ENCODE measurements at places on chromosomes 6 and 20.

- peak; percentile 34 for DNase-seq
These were observed 95.1 kb upstream of the OLIG3 start for GRCh38 chr6:137589067-137589848.

- no peak for DNase-seq
These were observed 35.6 kb downstream of the SLC52A3 start for GRCh38 chr20:732727-733126.

DNA sequence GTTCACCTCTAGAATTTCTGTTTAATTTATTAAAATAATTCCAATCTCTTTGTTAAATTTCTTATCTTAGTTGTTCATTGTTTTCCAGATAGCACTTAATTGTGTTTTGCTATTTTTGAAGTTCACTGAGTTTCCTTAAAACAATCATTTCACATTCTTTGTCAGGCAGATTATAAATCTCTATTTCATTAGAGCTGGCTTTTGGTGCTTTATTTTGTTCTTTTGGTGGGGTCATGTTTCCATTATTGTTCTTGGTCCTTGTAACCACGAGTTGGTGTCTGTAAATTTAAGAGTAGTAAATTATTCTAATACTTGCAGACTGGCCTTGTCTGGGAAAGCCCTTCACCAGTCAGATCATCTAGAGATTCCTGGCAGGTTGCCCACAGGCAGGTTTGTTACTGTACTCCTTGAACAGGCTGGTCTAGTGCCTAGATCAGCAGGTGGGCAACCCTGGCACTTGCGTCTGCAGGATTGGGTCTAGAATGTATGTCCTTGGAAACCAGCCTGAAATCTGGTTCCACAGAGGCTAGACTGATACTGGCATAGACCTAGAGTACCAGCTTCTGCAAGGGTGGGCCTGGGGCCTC, 110.4 kb downstream of the ADGB start:
- no peak for DNase-seq

- no peak for DNase-seq
These were observed 212.4 kb upstream of the NT5E start for GRCh38 chr6:85237478-85237877.

DNA sequence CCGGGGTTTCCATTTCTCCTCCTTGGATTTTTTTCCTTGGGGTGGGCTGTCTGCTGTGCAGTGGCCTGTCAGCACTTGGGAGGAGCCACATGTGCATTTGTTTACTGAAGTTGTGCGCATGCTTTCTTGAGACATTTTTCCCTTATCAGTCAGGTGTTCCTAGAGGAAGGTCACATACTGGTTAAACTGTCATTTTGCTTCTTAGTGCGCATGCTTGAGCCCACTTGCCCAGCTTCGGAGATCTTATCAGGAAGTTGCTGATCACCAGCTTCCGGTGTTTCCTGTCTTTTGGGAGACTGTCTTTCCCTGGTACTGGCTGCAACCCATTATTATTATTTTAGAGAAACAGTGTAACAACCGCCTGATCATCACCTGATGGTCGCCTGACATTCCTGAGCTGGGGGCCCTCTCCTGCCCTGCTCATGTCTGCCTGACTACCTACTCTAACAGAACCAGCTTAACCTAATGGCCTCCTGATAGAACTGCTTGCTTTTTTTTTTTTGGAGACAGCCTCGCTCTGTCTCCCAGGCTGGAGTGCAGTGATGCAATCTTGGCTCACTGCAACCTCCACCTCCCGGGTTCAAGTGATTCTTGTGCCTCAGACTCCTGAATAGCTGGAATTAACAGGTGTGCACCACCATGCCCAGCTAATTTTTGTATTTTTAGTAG, 378 bp upstream of the ERVFRD-1 start:
- no peak for DNase-seq

DNA sequence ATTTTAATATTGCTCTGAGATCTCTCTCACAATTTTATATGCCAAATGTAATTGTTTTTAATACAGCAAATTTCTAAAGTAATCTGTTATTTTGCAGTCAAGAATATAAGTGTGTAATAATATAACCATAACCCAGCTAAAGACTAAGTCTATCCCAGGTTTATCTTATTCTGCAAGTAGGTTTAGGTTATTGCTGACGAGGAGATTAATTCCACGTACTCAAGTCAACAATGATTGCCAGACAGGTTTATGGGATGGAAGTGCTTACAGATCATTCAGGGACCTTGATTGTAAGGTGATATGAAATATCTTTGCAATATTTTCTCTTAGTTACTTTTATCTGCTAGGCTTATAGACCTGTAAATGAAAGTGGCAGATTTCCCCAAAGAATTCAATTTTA, 698.3 kb downstream of the HDGFL1 start:
- DNase-seq, result no peak

DNA sequence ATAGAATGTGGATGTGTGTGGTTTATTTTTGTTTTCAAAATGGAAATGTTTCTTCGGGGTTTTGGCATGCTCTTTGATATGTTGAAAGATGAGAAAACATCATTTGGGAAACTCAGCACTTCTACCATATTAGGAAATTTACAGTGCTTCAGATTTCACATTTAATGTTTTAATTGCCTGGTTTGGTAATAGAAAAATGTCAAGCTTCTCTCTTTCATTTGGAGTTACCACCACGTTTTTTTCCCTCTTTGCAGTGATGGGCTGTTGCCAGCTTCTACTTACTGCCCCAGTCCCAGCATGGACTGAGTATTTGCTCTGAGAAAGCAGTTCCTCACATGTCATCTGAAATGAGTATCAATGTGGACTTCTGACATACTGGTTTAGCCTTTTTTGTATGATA, 267.7 kb downstream of the PRL start:
- no peak for DNase-seq

DNA sequence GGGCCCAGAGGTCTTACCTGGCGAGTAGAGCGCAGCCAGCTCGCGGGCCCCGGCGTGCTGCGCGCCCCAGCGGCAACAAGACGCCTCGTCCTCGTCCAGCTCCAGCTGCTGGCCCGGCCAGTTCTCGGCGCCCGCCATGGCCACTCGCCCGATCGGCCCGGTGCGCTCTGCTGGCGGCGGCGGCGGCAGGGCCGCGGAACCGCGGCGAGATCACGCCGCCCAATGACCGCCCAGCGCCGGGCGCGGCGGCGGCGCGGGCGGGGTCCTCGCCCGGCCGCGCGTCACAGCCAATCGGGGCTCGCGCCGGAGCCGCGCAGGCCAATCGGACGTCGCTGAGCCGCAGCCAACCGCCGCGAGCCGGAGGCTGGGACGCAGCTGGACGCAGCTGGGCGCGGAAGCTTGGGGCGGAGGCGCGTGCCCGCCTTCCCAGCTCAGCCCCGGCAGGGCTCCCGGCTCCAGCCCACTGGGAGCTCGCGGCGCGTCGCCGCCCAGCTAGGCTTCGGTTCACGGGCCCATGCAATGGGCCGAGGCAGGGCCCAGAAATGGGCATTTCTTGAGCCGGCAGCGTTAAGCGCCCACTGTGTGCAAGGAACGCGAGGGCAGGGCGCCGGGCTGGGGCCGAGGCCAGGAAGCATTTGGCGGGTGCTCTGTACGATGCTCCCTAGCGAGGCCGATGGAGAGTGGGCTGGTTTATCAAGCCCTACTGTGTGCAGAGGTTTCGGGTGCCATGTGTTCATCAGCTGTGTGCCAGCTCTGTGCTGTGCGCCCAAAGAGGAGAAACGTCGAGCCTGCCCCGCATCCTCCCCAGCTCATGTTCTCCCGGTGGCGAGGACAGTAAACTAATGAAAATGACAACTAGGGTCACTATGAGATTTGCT, at the start of gene PEDS1:
PEDS1 (minus strand) TSS at position 224 of the 878 bp plus-strand sequence; CDS start at position 138, 86 bp downstream.
- peak; percentile 84 for DNase-seq

- DNase-seq, result no peak
These were observed 101.3 kb upstream of the MLN start for GRCh38 chr6:33905071-33905609.

- DNase-seq, result no peak
These were observed 68.7 kb downstream of the SNX9 start for GRCh38 chr6:157891544-157892362.

DNA sequence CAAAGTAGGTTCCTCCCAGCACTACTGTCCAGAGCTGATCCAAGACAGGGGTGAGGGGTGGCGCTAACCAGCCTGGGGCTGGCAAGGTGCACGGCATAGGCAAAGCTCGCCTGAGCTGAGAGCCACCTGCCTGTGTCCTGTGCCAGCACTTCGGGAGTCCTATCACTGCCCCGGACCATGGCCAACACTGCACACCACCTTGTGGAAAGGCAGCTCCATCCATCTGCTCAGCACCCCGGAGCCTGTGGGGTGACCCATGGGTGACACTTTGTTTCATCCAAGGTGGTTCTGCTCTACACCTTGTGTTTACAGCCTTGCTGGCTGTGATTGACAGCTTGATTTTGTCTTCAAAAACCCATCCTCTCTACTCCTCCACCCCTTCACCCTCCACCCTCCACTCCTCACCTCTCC, 32.9 kb upstream of the GATA5 start:
- DNase-seq, result no peak

DNA sequence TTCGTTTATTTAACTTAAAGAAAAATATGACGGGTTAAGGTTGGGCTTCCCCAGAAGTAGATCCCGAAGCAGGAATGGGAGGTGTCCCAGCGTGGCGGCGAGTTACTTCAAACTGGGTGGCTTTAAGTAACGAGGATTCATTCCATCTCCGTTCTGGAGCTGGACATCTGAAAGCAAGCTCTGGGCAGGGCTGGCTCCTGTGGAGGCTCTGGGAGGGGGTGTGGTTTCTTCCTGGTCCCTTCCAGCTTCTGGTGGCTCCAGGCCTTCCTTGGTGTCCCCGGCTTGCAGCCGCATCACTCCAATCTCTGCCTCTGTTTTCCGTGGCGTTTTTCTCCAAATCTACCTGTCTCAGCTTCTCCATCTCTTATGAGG, 47.3 kb upstream of the BHLHE23 start:
- DNase-seq, result no peak

DNA sequence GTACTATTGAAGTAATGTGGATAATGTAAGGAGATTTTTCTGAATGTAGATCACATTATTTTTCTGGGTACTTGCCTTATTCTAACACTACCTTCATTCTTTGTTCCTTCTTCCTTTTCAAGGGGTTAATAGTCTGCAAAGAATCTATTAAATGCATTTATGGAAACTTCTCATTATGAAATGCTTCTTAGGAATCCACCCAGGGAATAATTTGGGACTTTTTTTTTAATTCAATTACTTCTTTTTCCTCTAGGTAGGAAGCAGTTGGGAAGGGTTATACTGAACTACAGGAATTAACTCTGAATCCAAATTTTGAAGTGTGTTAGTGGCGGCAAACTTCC, 173.1 kb downstream of the FOXA2 start:
- no peak for DNase-seq

GRCh38 chr6:32118782-32119628, 9.0 kb downstream of the ATF6B start:
- peak; percentile 64 for DNase-seq

DNA sequence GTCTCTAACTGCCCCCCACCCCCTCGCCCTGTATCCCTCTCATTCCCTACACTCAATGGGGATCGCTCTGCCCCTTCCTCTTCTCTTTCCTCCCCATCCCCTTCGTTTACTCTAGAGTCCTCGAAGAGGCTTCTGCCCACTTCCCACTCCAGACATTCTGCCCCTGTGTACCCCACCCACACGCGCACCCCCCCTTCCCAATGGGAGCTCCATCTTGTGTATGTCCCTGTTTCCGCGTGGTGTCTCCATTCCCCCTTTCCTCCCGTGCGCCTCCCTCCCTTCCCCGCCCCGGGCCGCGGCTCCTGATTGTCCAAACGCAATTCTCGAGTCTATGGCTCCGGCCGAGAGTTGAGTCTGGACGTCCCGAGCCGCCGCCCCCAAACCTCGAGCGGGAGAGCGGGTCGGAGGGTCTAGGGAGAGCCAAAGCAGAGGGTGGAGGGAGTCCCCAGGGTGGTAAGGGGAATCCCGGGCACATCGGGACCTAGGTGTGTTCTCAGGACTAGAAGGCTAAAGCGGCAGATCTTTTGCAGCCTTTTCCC, 679 bp upstream of the RING1 start:
- no peak for DNase-seq
